Activated T-cell treated with anti-CD3 and anti-CD28 coated beads for 1 hour (primary cell): ENCODE measurements at places on chromosomes 3 and 15.

GRCh38 chr15:88022716-88023115, 233.8 kb downstream of the NTRK3 start:
- no peak for DNase-seq

- no peak for DNase-seq
These were observed 20.2 kb upstream of the BTLA start for GRCh38 chr3:112519424-112520001.

- no peak for DNase-seq
These were observed 8.2 kb upstream of the ZNF660 start for GRCh38 chr3:44576613-44577012.

GRCh38 chr3:143699424-143699823, 148.8 kb downstream of the SLC9A9 start:
- no peak for DNase-seq

DNA sequence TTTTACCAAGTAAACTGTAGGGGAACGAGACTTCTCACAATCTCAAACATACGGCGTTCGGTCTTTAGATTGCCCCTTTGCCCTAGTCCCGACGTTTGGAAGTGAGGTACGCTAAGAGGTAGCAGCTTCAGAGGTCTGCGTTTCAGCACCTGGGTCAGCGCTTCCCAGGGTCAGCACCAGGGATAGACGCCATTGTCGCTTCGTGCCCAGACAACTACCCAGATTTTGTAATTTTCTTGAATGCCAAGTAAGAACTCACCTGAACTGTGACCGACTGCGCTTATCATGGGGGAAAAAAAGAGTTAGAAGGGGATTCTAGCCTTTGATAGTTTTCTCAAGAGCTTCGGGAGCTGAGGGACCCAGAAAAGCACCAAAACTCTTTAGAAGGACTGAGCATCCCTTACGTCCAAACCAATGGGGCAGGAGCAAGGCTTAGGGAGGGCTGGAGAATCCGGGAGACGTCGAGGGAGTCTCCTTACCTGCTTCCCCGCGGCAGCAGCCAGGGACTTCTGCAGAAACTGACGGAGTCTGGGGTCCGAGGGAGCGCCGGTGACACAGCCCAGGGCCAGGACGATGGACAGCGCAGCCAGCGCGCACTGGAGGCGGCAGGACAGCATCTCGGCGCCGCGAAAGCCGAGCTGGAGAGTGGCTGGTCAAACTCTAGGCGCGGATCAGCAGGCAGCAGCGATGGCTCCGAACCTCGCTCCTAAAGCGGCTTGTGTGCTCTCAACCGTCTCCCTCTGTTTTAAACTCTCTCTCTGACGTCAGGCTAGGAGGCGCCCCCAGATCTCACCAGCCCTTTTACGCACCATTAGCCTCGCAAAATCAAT, at the start of gene SST:
SST (minus strand) TSS at position 720 of the 830 bp plus-strand sequence; CDS start at position 617, 103 bp downstream.
- DNase-seq, result no peak

DNA sequence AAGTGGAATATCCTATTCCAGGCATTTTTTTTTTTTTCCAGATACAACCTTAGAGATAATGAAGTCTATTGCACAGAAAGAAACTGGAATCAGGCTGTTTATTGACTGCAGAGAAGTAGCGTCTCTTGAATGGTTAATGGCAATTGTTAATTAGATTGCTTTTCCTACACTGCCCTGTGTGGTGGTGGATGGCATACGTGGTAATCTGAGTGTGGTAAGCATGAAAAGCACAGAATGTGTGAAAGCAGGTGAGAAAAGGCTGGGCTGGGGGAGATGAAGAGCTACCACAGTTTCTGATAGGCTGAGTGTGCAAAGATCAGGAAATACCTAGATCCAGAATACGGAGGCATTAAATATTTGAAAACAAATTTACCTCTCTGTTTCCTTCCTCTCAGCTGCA, 486.3 kb upstream of the TBL1XR1 start:
- no peak for DNase-seq

DNA sequence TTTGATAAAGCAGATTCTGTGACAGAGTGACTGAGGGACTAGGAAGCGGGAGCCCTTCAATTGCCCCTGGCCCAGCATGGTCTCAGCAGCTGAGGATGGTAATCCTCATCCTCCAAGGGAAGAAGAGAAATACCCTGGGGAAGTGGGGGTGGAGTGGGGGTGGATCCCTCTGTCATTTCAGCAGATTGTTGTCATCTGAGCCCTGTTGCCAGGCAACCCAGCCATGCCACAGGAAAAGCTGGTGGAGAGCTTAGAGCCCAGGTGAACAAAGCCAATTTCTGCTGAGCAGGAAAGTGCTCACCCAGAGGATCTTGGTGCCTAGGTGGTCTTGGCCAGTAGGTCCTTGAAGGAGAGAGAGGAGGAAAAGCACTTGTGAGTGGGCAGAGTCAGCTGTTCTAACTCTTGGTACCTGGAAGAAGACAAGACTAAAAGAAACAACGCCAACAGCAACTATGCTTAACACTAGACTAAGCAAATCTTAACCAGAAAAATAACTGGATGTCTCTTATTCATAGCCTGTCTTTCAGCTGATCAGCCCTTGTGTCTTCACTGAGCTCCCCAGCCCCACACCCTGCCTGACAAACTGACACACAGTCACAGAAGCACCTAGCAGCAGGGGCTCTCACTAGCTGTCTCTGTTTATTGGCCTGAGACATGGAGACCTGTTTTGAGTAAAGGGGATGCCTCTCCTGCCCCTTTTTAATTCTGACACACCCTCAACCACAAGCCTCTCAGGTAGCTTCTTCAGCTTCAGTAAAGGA, 40.1 kb upstream of the DCLK3 start:
- DNase-seq, result no peak

DNA sequence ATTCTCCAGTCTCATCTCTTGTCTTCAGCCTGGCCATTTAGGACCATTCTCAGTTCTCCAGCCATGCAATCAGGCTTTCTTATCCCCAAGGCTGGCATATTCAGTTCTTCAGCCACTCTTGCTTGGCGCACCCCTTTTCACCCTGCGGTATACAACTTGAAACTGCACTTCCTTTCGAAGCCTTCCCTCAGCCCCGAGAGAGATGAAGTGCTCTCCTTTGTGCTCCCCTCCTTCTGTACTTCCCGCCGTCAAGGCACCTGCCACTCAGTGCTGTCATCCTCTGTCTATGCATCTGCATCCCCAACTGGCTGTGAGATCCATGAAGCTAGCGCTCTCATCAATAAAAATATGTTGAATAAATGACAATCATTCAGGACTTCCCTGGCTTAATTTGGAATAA, 45.7 kb downstream of the MORC1 start:
- no peak for DNase-seq

DNA sequence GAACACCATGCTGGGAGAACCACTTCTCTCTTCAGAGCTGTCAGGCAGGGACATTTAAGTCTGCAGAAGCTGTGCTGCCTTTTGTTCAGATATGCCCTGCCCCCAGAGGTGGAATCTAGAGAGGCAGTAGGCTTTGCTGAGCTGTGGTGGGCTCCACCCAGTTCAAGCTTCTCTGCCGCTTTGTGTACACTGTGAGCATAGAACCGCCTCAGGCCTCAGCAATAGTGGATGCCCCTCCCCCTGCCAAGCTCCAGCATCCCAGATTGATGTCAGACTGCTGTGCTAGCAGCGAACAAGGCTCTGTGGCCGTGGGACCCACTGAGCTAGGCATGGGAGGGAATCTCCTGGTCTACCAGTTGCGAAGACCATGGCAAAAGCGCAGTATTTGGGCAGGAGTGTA, 121.6 kb downstream of the NFKBIZ start:
- no peak for DNase-seq

GRCh38 chr3:18635215-18635614, 210.1 kb upstream of the SATB1 start:
- no peak for DNase-seq

GRCh38 chr3:19866751-19867347, 67.2 kb downstream of the EFHB start:
- no peak for DNase-seq

- no peak for DNase-seq
These were observed 188.7 kb downstream of the NSUN3 start for GRCh38 chr3:94251566-94251965.
